ENCODE measurements at places on chromosomes 5 and 9.

DNA sequence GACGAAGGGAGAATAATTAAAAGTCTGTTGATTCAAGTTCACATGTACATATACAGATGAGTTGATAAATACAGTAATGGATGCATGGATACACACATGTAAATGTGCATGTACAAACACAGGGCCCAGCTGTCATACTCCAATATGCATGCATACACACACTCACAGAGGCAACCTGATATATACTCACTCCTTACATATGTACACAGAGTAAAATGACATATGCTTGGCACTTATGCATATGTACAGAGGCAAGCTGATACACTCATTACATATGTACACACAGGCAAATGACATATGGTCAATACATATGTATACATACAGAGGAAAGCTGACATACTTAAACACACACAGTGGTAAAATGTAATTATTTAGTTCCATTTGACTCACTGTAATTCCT is 7.2 kb upstream of the TMEFF1 start:
- DNase-seq, result no peak

- peak; percentile 66 for DNase-seq
These were observed at the start of gene CNTRL for GRCh38 chr9:121074370-121075250. TSS of gene CNTRL (plus strand) at chr9:121074955. CDS start at chr9:121088327, 13,372 bp downstream.

DNA sequence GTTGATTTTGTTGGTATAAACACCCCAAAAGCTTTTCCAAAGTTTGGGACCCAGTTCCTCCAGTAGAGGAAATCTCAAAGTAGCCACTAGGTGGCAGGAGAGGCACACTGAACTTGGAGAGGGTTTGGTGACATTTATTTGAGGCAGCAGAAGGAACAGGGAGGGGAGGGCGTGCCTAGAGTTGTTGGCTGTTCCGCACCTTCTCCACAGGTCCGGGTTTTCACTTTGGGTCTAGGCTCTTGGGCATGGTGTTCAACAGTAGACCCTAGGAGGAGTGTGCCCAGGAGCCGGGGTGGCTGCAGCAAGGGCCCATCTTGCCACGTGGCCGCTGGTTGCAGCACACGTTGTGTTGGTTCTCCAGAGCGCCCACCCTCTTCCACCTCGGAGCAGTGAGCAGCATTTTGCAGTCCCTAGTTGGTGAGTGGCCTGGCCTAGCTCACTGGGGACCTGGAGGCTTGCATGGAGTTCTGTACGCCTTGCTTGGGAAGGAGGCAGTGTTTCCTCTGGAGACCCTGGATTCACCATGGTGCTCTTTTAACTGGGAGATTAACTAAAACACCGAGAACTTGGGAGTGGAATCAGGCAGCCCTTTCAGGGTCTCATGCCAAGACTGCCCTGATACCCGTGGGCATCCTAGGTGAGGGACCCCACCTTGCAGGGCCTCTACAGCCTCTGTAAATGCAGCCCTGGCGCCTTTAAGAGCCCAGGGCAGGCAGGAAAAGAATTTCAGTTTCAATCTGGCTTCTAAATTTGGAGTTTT is 28.2 kb downstream of the PTPA start:
- DNase-seq, result peak; percentile 28

DNA sequence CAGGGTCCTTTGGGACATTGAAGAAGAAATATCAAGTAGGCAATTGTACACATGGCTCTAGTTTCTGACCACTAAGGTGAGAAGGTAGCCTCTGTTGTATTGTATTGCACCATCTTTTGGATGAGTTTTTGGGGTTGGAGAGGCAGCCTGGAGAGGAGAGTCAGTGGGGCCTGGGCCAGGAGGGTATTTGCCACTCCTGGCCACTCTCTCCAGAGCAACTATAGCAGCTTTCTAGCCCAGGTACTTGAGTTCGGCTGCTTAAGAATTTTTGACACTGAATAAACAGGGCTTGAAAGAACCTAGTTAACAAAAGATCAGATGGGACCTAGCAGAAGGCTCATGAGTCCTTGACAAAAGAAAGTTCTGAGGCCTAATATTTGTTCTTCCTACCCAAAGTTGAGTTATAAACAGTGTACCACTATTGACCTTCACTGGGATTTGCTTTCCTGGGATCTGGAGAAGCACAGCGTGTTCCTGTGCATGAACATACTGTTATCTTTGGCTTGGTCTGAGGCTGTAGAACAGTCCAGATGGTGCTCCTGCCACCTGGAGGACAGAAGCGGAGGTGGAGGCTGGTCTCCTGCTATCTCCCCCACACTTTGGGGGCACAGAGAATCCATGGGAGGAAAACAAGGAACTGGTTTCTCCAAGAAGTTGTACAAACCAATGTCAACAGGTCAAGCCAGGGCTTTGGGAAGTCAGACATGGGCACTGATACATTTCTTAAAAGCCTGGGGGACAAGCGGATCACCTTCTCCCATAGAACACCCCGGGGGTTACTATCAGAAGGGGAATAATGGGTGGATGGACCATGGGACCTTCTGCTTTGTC is 110.4 kb upstream of the LIFR start:
- DNase-seq, result no peak

GRCh38 chr9:81953096-81953495 is 9.8 kb downstream of the SPATA31D3 start:
- no peak for DNase-seq

DNA sequence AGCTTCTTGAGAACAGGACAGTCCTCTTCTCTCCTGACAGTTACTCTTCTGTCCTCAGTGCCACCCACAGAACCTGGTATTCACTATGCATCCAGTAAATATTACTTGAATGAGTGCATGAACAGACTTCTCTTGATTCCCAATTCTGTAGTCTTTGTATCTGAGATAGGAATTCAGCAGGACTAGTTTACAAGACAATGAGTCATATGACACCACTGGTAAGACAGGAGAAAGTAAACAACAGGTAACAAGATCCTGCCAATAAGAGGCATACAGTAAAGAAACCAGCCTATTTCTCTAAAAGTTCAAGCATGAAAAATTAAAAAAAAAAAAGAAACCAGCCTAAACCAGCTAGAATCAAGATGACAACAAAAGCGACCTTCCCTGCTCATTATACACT is 6.2 kb downstream of the ZNF883 start:
- DNase-seq, result no peak

DNA sequence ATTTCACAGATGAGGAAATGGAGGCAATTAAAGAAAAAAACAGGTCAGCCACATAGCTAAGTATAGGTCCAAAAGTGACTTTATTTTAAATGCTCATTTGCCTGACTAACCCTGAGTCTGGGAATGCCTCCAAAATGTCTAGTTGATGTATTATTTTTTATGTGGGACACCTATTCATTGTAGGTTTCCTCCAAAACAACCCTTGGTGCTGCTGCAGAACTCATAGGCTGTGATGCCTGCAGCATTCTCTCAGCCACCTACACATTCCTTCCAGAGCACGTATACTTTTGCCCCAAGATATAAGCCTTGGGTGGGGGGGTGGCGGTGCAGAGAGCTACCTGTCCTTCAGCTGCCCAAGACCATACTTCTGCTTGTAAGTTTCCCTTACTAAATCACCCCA is 77.4 kb downstream of the MSX2 start:
- no peak for DNase-seq

DNA sequence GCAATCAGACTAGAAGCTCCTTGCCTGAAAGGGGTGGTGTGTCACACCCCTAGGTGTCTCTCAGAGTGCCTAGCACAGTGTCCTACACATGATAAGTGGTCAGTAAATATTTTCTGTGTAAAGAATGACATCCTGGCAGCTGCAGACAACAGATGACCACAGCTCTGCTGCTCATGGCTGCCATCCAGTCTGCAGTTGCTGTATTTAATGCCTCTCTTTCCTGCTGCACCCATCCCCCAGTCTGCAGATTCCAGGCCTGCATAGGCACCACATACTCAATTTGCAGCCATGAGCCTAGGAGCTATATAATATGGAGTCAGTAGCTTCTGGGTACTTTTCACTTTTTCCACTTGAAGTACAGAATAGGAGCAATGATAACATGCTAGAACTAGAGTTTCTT is 94.9 kb upstream of the NR4A3 start:
- DNase-seq, result no peak

DNA sequence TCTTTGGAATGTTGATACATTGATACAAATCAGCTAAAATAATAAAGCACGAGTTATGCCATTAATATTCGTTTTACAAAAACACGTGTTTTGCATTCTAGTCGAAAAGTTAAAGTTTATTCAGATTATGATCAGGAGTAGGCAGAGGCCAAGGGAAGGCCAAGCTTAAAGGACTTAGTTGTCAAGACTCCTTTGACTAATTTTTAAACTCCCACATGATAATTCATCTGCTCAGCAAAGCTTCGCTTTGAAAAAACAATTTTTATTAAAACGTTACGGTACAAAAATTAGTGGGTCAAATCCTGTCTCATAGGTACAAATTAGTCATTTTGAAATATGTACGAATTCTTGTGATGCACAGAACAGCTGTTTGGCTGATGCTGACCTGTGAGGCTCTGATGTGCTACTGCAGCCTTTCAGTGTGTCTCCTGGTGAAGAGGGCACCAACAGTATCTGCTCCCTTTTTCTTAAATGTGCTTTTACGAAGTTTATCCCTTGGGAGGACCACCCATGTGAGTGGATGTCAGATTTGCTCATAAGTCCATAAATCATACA is 23.0 kb upstream of the NR3C1 start:
- no peak for DNase-seq

DNA sequence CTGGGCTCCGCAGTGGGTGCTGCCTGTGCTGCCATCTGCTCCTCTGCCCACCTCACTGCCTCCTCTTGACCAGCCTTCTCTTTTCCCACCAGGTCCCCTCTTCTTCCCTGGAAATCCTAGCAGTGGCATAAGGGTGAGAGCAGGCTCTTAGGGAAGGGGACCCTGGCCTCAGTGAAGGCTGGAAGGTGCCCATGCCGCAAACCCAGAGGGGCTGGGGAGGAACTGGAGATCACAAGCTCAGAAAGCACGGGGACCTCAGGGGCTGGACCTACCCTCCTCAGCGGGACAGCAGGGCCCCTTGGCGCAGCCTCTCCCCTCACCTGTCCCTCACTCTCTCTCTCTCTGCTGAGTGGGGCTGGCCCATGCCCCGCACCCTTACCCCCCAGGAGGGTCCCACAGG is 144.4 kb upstream of the IRX2 start:
- DNase-seq, result no peak

- no peak for DNase-seq
These were observed 201.5 kb upstream of the S1PR3 start for GRCh38 chr9:88789785-88790184.

- DNase-seq, result no peak
These were observed 50.2 kb downstream of the OTULIN start for GRCh38 chr5:14714706-14715105.

DNA sequence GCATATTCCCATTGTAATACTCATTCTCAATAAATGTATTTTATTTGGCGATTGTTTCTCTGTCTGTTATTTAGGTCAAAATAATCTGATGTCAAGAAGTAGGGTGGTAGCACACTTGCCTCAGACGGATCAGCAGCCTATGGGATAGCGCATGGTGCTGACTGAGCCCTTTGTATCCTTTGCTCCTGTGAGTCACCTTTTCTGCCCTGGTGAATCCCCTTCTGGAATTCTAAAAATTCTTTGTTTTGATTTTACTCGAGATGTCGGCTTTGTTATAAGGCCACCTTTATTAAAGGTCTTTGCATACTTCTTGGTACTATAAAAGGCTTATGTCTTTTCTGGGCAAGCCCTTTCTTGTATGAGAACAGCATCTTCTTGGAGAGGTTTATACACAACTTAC is 1187.8 kb downstream of the CDH9 start:
- DNase-seq, result no peak

- DNase-seq, result no peak
These were observed 4.6 kb downstream of the TRUB2 start for GRCh38 chr9:128317629-128318028.

- DNase-seq, result no peak
These were observed 109.3 kb downstream of the BOD1 start for GRCh38 chr5:173507171-173507570.

DNA sequence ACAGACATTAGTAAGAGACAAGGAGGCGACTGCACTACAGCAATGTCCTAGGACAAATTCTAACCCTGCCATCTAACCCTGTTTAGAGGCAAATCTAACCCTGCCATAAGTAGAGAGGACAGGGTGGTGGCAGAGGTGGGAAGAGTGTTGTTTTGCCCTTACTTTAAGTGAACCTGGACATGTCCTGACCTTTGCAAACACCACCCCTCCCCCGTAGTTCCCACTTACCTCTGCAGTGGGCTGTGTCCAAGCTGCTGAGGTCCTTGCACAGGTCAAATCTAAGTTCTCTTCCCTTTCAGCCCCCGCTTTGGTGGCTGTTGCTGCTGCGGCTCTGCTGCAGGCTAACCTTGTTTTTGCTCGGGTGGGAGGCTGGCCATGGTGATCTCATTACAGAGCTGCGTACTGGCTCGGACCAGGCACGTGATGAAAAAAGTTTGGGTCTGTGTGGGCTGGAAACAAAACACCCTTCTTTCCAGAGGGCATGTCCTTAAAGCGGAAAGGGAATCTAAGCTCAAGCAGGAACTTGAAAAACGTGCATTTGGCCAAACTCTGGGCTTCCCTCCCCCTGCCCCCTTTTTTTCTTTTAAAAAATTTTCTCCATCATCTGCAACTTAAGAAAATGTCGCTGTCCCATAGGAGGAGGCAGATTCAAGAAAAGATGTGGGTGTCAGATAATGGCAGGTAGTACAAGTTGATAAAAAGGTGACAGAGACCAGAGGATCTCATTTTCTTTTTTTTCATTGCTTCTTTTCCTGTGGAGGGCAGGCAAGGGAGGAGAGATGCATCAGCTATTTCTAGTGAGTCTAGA is at the start of gene FAXDC2:
Gene FAXDC2 (minus strand): TSS at position 349 of the 808 bp plus-strand sequence. CDS start 12,425 bp downstream, outside the sequence.
- DNase-seq, result no peak

DNA sequence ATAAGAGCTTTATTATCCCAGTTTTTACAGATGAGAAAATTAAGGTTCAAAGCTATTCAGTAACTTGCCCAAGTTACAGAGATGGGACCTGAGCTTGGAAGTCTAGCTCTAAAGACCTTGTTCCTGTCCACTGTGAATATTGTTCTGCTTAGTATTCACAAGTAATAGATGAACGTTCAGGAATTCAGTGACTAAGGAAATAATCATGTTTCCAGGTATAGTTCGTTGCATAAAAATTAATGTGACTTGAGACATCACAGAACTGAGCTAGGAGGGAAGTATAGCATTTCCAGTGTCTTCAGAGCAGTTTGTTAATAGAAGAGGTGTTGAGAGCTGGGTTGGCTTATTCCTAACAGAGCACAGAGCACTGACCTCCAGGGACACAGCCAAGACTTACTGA is 136.1 kb downstream of the FGF1 start:
- no peak for DNase-seq

DNA sequence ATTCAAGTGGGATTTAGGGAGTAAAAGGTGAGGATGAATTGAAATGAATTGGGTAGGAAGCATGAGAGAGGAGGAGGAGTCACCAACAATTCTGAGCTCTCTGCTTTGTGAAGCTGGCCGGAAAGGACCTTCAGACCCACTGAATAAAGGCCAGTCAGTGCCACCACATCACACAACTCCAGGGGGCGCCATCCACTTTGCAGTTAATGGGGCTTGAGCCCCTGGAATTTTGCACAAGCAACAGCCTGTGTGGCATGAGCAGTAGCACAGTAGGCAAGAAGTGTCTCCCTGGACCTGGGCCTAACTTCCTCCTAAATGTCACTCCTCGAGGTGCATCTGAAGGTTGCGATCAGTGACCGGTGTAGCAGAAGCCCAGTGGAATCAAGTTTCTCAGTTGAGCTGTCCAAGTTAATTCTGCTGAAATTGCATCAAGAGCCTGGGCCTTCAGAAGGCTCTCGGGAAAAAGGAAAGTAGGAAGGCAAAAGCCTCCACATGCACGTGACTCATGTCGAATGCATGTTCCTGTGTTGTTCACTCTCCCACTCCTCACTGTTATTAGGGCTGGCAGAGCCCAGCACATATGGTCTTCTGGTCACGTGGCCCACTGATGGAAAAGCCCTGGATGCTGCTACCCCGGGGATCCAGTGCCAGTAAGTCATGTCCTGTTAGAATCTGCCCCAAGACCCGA is 27.8 kb upstream of the GLIS3 start:
- no peak for DNase-seq

- no peak for DNase-seq
These were observed 28.0 kb downstream of the SLC36A1 start for GRCh38 chr5:151475388-151475787.
